ENCODE measurements at places on chromosomes 5 and 9. TPM values are rescaled to one million over a fixed set of nuclear protein-coding genes. Genes with fewer than 3 reads are reported as not detected.

- DNase-seq: no peak
These were observed 41.7 kb upstream of the TMEM250 start for GRCh38 chr9:136160381-136160841.

DNA sequence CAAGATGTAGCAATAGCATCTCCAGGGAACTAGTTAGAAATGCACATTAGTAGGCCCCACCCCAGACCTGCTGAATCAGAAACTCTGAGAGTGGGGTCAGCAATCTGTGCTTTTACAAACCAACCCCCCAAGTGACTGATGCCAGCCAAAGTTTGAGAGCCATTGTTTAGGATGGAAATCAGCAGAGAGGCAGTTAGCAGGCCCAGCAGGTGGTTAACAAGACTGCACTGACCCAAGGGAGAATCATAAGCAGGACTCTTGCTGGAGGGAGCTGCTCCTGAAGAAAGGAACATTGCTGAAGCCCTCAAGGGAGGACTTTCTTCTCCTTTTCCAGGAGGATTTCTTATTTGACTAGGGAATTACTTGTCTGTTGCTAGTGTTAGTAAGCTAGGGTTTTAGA, 74.2 kb upstream of the SLC12A2 start:
- no peak for DNase-seq

GRCh38 chr9:125486576-125486975, 220.4 kb downstream of the MAPKAP1 start:
- DNase-seq: no peak

DNA sequence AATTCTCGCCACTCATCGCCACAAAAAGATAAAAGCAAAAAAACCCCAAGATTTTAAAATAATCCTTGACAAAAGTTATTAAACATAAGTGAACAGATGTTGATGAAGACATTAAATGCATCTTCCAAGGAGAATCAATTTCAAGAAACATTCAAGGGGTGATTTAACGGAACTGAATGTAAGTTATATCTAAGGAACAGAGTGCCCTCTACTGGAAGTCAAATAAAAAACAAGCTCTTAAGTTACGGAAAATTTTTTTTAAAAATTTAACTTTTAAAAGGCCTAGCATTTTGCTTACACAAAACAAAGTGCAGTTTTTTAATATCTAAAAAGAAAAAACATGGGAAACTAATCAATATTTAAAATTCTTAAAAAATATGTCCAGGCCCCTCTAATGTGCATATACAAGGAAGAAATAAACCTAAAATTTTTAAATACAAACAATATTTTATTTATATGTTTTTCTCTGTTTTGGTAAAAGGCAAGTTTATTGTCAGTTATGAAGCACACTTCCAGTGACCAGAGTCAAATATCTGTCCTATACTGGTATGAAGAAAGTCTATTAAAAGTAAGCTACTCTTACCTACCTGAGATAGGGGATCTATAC, 28.0 kb downstream of the TEX10 start:
- no peak for DNase-seq

- no peak for DNase-seq
These were observed 142.3 kb downstream of the BNC2 start for GRCh38 chr9:16728137-16728508.

DNA sequence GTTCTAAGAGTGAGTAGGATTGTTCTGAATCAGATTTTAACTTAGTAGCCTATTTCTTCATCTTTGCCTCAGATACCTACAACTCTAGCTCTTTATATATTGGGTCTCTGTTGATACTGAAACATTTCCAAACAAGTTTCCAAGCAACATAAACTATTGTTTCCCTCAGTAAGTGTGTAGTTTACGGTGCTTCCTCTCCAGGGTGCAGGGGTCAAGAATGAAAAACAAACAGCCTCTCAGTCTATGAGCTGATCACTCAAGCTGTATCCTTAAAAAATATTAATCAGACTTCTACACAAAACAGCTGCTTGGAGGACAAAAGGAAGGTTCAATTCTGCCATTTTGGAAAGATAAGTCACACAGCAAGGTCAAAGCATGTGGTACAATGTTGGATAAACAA, 75.0 kb downstream of the ADAMTS12 start:
- DNase-seq: no peak

DNA sequence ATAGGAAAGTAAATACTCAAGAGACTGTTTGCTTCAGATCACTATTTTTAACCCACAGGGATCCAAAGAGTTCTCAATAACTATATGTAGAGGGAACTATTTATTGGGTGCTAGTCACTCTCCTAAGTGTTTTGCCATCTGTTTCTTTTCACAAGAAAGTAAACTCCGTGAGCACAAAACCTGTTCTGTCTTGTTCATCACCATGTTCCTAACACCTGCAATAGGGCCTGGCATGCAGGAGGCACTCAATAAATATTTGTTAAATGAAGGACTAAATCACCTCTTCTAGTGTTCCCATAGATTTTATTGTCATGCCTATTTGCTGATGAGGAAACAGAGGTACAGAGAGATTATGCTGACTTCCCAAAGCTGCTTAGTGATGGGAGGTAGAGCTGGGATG, 118.2 kb downstream of the VCAN start:
- no peak for DNase-seq

DNA sequence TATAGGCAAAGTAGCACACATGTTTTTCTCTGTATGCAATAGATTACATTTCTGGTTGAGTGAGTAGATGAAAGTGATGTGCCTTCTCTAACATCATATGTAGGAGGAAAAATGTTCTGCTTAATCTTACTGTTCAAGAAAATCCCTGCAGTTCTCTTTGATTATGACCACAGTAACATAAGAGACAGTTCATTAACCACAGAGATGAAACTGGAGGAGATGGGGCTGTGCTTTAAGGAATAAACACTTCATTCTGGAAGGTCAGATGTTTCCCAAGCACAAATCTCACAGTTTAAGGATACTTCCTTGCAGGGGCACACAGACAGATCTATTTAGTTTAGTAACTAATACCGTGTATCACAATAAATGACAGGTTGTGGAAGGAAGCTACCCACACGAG, 150.2 kb downstream of the SEMA5A start:
- no peak for DNase-seq

DNA sequence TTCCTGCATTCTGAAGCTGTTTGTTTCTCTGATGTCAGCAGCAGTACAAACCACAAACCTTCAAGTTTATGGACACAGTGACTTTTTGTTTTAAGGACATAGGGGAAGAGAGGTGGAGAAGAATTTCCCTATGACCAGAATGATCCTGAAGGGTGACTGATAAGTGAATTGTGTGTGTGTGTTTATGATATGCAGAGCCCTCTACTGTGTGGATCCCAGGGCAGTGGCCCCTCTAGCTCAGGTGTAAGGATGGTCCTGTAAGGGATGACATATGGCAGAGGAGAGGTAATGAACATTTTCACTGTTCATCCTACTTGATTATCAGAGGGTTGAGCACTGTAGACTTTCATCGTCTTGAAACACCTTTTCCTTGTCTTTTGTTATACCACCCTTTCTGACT, 30.6 kb upstream of the TMED7 start:
- DNase-seq: no peak

DNA sequence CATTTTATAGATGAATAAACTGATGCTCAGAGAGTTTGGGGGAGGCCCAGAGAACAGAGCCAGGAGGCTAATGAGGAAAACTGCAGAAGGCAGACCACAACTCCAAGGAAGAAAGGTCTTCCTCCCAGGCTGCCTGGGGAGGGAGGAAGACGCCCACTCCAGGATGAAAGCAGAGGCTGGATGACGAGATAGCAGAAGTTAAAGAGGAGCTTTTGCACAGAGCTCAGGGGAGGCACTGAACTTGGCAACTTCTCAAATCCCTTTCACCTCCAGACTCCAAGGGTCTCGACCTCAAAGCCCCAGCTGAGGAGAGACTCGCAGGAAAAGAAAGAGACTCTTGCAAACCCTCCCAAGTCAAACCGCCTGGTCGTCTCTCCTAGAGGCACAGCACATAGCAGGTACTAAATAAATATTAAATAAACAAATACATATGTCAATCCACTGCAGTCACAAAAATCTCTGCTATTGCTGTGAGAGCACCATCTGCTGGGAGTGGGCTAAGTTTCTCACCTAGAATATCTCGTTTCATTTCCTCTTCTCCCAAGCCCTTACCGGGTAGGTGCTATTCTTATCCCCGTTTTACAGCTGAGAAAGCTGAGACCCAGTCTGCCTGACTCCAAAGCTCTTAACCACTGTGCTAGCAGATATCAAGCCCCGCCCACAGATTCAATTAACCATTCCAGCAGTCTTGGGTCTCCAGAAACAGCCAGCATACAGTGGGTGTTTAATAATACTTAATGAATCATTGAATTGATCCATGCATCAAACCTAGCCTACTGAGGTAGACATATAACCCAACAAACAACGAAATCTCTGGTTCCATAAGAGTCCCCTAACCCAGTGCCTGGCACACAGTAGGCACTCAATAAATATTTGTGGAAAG, 97.8 kb upstream of the HAND1 start:
- no peak for DNase-seq

DNA sequence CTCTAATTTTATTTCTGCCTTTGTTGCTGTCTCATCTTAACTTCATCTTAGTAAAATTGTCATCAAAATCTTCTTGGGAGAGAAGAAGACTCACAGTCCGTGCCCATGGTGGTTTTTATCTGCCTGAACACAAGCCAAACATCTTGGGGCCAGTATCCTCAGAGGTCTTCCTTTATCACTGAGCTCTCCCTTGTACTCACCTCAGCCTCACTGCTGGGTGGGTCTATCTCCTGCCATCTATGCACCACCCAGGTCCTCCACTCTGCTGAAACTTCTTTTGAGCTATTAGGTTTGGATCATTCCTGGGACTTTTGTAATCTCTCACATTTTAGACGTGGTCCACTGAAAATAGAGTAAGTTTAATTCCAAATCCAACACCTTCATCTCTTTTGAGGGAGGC, 116.3 kb upstream of the EPB41L4A start:
- DNase-seq: no peak

DNA sequence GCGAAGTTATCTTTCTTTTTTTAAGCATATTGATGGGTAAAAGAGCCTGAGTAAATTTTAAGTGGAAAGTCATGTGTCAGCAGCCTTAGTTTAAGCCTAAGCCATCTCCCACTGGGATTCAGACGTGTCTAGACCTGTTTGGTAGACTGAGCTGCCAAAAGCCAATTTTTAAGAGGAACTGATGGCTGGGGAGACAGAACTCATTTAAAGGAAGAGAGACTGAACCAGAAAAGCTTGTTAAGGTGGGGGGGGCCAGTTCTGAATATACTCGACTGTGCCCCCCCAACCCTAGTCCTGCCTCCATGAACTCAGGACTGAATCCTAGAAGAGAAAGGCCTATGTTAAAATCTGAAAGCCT, 58.3 kb upstream of the PLPP1 start:
- DNase-seq: no peak

- DNase-seq: no peak
These were observed 42.1 kb downstream of the PPP1R2B start for GRCh38 chr5:156892223-156892622.

DNA sequence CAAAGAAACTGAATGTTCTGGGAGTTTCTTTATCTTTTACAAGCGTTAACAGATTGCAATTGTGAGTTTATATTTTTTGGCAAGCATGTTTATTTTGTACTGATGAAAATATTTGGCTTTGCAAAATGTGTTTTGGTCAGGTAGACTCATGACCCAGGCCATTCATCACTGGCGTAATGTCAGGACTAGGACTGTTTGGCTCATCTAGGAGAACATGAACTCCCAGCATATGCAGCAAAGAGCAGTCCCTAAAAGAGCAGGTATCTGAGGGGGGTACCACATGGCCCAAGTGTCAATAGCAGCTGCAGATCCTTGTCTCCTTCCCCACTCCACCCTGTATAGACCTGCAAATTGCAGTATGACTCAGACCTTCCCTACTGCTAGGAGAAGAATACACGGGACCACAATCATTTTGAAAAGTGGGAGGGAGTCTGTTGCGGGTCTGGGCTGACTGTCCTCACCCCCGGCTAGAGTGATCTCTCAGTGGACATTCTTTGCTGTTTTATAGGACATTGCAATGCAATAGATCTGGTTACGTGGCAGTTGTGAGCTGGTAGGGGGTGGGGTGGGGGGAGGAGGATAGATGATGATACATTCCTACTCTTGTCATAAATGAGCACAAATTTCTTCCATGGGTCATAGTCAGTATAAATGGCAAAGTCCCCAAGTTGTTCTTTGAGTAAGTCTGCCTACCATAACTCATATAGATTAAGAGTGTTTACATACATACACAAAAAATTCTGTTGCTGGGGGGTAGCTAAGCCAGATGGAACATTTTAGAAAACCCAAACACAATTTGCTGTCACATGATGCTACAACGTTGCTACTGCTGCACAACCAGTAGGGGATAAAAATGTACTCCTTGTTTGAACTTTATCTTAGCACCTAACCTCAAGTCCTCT, 20.8 kb upstream of the SNCAIP start:
- DNase-seq: no peak

- DNase-seq: peak; percentile 55
These were observed 1.3 kb downstream of the HMGXB3 start for GRCh38 chr5:150001660-150002486.

GRCh38 chr9:128887914-128888350, 6.0 kb downstream of the LRRC8A start:
- DNase-seq: no peak

- DNase-seq: peak; percentile 35
These were observed 684 bp upstream of the MED7 start for GRCh38 chr5:157143127-157143971.

DNA sequence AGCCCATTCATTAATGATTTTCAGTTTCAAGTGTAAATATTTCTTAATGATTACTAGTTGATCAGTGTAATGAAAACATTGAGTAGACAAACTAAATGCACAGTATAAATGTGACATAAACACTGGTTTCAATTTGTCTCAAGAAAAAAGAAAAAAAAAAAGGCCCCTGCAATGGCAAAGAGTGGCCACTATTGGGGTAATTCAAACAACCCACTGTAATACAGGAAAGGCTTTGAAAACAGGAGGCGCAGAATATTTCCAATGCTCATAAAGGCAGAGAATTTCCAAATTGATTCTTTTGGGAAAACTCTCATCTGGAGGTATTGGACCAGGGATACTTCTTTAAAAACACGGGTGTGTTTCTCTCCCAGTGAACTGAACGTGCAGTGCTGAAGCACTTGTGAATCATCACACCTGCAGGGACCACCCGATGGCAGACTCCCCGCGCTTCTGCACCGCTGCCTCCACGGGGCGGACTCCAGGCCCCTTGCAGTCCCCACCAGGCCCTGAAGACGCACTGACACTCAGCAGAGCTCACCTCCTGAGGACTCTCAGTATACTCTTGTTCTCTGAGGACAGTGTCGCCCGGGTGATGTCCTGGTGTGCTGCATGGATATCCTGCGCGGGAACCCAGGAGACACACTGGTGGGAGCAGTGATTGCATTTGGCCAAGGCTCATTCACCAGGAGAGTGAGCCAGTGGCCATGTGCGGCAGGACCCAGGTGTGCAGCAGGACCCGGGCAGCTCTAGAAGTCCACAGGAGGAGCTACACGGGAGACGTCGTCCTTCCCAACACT, 227.6 kb upstream of the IRX4 start:
- DNase-seq: no peak

GRCh38 chr9:18188971-18189370, 285.0 kb upstream of the ADAMTSL1 start:
- no peak for DNase-seq

The TRAF1 gene
- total RNA-seq: 170 TPM

The LCP2 gene
- total RNA-seq: 387 TPM

The CA9 gene
- total RNA-seq: 0.19 TPM

The NMUR2 gene
- not detected for total RNA-seq

The PCDHGC5 gene
- not detected for total RNA-seq

The ADGRD2 gene
- not detected for total RNA-seq

The SCGB3A1 gene
- total RNA-seq: not detected

The CBY3 gene
- 0.57 TPM for total RNA-seq

The BTNL3 gene
- total RNA-seq: not detected

The KIF24 gene
- total RNA-seq: 0.29 TPM
